ENCODE measurements at places on chromosomes 7 and 10. TPM values are rescaled to one million over a fixed set of nuclear protein-coding genes. Genes with fewer than 3 reads are reported as not detected.

Gene PYROXD2
- 36.6 TPM for total RNA-seq

Gene STOX1
- 0.33 TPM for total RNA-seq

Gene VWDE
- 8.9 TPM for total RNA-seq

DNA sequence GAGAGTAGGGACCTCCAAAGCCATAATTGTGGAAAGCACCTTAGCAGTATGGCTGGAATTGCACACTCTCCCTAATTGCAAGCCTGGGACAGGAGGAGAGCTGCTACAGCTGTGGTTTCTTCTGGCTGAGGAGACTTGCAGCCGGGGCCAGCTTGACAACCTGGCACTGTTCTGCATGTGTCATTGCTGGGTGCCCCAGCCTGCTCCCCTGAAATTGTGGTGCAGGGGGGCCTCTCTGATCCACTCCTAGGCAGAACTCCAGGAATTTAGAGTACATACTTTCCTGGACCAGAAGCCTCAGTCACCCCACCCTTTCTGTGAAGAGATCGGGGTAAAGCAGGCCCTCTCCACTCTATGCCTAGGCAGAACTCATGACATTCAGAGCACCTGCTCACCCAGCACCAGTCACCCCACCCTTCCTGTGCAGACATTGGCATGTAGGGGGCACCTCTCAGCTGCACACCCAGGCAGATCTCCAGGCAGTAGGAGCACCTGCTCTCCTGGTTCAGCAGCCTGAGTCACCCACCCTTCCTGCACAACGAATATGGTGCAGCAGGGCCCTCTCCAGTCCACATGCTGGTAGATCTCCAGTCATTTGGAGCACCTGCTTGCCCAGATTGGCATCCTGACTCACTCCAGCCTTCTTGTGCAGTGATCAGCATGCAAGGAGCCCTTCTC, 34.4 kb upstream of the DYNC1I1 start:
- no peak for DNase-seq

GRCh38 chr7:120723465-120724385, 134.2 kb downstream of the TSPAN12 start:
- no peak for DNase-seq

GRCh38 chr10:118626953-118627352, 31.5 kb upstream of the PRLHR start:
- DNase-seq: no peak

DNA sequence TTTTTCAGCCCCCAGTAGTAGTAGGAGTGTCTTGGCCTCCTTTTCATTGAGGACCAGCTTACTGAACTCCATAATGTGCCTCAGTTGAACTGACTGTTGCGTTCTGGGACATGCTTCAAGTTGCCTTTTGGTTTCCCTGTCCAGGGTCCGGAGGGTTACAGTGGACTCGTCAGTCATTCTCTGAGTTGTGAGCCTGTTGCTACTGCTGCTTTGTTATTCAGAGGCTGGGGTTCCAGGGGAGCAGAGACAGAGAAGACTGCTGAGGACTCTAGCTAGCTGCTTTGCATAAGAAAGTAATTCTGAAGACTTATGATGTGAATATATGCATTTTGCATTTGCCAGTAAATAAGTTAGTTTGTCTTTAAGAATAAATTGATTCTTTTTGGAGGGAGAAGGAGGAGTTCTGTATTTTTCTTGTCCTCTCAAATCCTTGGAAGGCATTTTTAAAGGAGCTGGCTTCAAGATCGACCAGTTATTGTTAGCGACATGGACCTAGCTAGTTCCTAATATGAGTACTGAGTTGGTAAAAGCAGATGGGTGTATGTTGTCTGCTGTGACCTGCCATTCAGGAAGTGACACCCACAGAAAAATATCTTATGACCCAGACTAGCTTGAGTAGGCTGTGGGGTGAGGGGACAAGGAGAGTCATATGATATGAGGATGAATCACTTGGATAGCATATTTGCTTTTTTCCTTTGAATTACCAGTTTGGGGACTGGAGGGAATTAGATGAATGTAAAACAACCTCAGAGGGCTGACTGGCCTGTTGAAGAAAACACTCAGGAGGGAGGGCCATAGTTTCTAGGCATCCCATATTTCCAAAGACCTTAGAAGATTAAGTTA, 8.3 kb downstream of the PI4K2A start:
- peak; percentile 41 for DNase-seq
